Progenitor cell of endocrine pancreas (in vitro differentiated cells): ENCODE measurements at places on chromosomes 3 and 15. TPM values are rescaled to one million over a fixed set of nuclear protein-coding genes. Genes with fewer than 3 reads are reported as not detected.

DNA sequence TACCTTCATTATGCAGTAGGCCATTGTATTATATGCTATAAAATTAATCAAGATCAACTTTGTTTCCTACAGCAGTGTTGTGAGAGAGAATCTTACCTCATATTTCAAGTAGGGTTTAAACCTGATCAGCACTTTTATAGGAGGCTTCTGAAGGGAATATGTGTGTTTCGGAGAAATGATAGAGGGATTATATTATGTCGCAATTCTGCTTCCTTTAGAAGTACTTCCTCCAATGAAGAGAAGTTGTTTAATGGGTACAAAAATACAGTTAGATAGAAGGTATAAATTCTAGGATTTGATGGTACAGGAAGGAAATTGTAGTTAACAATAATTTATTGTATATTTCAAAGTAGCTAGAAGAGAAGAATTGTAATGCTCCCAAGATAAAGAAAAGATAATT, 54.9 kb downstream of the NSUN3 start:
- no peak for DNase-seq

The PDZRN3 gene
- 28.7 and 31.0 TPM in 2 replicates for total RNA-seq

GRCh38 chr3:116824208-116824607, 114.6 kb downstream of the TUSC7 start:
- no peak for DNase-seq

GRCh38 chr3:66744521-66744920, 243.7 kb upstream of the LRIG1 start:
- no peak for DNase-seq

The VWA5B2 gene
- total RNA-seq, result 67.9 and 71.5 TPM in 2 replicates

- no peak for DNase-seq
These were observed 12.4 kb upstream of the GREM1 start for GRCh38 chr15:32705446-32705845.

- no peak for DNase-seq
These were observed 21.6 kb downstream of the CHRNA3 start for GRCh38 chr15:78599189-78599588.

DNA sequence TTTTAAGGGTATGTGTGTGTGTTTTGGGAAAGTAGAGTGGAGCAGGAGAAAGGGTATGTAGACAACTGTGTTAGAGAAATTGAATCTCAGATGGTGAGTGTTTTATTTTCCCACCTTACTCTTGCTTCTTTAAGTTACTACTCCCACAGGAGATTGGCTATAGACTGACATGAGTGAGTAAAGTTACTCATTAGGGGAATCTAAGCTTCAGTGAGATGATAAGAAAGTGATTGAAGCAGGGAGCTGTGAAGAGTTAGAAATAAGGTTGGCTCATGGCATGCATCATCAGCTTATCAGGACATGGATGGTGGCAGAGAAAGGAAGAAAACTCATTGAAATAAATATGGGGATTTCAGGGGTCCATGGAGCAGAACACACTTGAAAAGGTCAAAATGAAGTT, 88.9 kb downstream of the MBNL1 start:
- no peak for DNase-seq
